D721Med (cell line): ENCODE measurements at places on chromosomes 7 and 10.

DNA sequence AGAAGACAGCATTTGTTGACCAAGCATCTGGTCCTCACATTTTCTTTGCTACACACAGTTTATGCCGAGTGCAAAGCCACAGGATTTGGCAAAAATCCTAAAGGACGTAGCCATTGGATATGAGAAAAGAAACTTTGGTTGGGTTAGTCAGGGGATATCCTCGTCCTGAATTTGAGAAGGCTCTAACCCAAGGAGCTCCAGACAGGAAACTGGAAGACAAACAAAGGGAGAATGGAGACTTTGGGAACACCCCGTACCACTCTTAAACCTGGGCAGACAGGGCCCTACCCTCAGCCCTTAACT, 146.6 kb upstream of the FRMD4A start:
- DNase-seq = no peak

GRCh38 chr7:106418094-106418493, 133.3 kb upstream of the NAMPT start:
- no peak for DNase-seq

GRCh38 chr7:91837397-91838070, 43.0 kb downstream of the MTERF1 start:
- DNase-seq = no peak

- no peak for DNase-seq
Observed at GRCh38 chr10:48801001-48801421, 116.3 kb downstream of the WDFY4 start.

GRCh38 chr10:1434912-1435692, 302.2 kb downstream of the ADARB2 start:
- no peak for DNase-seq

GRCh38 chr7:107045980-107046379, 1.5 kb downstream of the PRKAR2B start:
- no peak for DNase-seq

DNA sequence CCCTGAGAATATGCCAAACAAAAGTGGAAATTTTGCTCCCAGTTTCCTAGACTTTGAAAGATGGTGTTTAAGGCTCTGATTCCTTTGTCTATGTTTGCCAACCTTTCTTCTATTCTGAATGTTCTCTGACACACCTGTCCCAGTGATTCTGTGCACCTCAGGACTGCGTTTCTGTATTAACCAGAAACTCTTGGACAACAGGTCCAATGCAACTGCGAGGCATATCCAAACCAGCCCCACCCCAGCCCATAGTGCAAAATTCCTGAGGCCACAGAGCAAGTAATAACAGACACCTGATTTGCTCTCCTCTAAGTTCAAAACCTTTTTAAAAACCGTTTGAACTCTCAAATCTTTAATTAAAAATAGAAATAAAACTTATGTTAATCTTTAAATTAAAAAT, 37.0 kb upstream of the MSRB2 start:
- DNase-seq = no peak

DNA sequence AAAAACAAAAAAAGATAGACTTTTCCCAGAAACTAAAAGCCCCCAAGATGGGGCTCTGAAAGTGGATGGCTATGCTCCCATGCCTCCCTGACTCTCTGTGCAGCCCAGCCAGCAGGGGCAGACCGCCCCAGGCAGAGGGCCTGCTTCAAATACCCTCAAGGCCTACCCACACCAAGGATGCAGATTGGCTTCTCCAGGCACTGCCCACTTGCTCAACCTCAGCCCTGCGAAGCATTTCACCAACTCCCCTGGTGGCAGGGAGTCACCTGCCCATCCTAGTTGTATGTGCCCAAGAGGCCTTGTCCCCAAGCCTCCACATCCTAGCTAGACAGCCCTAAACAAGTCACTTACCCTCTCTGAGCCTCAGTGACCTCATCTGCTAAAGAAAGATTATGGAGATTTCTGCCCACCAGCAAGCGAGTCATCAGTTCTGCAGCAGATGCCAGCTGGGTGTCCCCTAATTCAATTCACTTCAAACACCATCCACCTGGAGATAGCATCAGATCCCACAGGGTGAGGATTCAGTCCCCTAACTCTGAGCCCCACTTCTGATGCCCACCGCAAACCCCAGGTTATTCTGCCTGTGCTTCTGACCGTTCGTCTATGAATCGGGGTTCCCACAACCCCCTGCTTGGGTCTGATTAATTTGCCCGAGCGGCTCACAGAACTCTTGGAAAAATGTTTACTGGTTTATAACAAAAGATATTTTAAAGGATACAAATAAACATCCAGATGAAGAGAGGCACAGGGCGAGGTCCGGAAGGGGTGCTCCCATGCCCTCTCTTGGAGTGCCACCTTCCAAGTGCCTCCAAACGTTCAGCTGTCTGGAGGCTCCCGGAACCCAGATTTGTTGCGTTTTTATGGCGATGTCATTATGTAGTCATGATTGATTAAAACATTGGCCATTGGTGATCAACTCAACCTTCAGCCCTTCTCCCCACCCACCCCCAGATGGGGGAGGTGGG, 18.6 kb upstream of the ZMIZ1 start:
- DNase-seq = no peak

DNA sequence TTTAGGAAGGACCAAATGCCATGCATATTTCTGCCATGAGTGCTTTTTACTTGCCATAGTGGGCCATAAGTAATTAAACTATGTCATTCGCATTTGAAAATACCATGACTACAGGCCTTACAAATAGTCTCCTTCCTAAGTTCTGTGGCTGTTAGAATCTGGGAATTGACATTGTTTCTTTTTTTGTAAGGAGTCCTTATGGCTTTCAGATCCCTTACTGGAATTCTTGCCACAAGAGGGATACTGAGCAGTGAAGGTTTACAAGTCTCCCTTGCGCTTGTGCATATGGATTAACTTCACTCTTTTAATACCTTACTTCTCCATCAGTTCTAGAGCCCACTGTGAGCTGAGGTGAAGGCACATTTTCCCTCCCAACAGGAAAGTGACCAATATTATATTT, 166.0 kb downstream of the NRG3 start:
- DNase-seq = no peak

- no peak for DNase-seq
Observed at GRCh38 chr10:18737841-18738240, 78.6 kb downstream of the ARL5B start.

- no peak for DNase-seq
Observed at GRCh38 chr7:23369100-23369499, 70.0 kb downstream of the MALSU1 start.

DNA sequence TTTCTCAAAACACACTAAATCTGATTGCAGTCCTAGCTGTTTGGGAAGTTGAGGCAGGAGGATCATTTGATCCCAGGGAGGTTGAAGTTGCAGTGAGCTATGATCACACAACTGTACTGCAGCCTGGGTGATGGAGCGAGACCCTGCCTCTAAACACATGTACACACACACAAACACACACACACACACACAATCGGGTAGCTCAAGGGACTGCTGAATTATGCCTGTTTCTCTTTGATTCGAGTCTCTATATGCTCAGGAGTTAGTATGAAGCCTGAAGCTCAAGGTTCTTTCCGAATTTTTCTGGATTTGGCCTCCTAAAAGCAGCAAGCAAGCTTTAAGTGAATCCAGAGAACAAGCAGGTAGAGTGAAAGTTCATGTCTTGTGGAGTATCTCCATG, 22.5 kb downstream of the PRTFDC1 start:
- no peak for DNase-seq

GRCh38 chr7:22435720-22436119, 64.3 kb downstream of the STEAP1B start:
- no peak for DNase-seq

- no peak for DNase-seq
Observed at GRCh38 chr10:127227663-127228062, 31.3 kb upstream of the INSYN2A start.

GRCh38 chr7:41881331-41882130, 178.6 kb upstream of the INHBA start:
- DNase-seq = no peak

DNA sequence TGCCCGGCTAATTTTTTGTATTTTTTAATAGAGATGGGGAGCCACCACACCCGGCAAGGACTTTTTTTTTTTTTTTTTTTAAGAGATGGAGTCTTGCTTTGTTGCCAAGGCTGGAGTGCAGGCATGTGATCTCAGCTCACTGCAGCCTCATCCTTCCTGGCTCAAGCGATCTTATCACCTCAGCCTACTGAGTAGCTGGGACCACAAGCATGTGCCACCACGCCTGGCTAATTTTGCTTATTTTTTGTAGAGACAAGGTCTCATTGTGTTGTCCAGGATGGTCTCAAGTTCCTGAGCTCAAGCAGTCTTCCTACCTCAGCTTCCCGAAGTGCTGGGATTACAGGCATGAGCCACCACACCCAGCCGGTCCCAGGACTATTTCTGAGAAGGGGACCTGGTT, 9.3 kb upstream of the MCU start:
- DNase-seq = no peak

- DNase-seq = no peak
Observed at GRCh38 chr10:76583711-76584161, 1053.9 kb downstream of the KCNMA1 start.

DNA sequence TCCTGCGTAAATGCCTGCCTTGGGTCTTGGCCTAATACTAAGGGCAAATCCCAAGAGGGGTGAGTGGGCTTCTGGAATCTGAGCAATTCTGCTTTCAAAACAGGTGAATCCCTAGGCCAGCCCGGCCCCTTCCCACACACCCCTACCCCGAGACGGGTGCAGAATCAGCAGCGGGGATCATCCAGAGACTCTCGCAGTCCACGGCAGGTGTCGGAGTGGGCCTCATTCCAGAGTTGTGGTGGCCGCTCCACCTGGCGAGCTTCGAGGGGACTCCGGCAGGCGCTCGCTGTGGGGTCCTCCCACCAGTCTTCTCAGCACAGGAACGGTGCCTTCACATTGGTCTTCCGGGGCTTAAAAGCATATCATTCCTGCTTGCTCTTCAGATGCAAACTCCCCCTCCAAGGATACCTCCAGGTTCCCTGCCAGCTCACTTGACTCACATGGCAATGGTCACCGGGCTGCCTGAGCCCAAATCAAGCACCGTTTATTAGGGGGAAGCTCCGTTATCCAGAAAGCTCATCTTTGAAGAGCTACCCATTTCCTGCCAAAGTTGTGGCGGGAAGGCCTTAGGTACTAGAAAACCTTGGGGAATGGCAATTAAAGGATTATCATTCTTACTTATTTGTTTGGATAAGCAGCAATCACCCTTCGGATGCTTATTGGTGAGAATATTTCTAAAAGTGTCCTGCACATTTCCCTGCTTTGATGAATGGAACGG, 67.6 kb downstream of the PRKAG2 start:
- no peak for DNase-seq

DNA sequence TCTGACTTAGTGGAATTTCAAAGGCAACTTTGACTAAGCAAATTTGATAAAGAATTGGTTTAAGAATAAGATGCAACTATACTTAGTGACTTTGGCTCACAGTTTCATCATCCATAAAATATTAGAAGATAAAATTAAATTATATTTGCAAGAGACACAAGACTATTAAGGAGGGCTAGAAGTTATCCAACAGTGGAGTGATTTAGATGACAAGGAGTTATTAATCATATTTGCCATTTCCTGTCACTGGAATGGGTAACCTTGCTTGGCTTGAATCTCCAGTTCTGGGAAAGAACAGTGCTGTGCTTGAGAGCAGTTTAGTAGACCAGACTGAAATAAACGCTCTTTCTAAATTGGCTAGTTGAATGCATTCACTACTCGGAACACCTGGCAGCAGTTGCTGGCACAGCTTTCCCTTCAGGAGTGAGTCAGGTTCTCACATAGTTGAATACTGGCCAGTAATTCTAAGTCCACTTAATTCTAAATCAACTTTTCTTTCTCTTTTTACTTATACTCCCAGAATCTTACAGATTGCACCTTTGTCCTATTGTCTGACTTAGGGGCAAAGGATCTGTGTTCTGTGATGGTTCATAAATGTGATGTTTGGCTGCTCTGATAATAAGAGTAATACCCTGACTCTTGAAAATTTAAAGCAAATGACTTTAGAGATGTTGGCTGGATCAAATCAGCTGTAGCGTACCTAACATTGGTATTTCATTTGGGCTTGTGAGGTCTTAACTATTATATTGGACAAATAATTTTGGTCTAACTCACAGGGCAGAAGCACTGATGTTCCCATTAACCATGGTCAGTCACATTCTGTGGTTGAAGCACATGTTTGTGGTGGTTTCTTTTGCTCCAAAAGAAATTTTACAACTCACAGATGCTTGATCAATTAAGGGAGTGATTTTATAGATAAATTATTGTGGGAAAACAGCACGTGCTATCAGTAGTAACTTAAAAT, 16.6 kb downstream of the STMP1 start:
- DNase-seq = no peak

DNA sequence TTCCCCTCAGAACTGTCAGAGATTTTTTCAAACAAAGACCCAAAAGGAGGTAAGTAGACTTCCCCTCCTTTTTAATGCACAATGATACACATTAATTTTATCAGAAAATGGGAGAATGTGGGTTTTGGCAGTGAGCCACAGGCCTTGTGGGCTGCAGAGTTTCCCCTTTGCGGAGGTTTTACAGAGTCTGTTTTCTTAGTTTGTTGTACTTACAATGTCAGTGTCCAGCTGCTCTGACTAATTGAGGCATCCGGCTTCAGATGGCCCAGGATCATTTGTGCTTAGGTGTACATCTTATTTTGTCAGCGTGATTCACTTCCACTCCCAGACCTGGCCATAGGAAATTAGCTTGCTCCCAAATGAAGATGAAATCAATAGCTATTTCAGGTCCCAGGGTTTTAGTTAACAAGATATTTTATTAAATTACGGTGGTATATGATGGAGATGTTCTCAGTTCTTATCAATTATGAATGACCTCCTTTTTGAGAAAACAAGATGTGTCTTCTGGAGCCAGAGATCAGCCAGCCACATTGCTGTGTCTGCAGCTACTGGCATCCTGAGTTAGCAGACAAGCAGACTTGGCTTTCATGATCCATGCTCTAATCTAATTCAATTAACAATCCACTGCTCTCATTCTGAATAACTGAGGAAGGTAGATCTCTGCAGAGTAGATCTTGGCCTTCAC, 1086.6 kb upstream of the SORCS1 start:
- no peak for DNase-seq

DNA sequence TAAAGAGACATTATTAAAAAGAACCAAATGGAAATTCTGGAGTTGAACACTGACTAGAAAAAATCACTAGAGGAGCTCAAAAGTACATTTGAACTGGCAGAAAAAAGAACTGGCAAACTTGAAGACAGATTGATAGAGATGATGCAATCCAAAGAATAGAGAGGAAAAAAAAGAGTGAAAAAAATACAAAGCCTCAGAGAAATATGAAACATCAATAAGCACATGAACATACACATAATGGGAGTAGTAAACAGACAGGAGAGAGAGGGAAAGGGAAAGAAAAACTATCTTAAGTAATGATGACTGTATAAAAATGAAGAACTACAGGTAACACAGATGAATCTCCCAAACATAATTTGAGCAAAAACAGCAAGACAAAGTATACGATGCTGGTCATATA, 61.1 kb downstream of the CNOT4 start:
- no peak for DNase-seq
